ENCODE measurements at places on chromosomes 2 and 18.

- DNase-seq, result no peak
Measured at GRCh38 chr18:11862468-11863137, 11.4 kb downstream of the CHMP1B start.

GRCh38 chr2:233813236-233814055, 35.3 kb downstream of the MROH2A start:
- no peak for DNase-seq

GRCh38 chr18:2924920-2925319, 78.1 kb downstream of the EMILIN2 start:
- DNase-seq, result no peak

GRCh38 chr18:46360102-46360699, 256.0 kb downstream of the HAUS1 start:
- no peak for DNase-seq

DNA sequence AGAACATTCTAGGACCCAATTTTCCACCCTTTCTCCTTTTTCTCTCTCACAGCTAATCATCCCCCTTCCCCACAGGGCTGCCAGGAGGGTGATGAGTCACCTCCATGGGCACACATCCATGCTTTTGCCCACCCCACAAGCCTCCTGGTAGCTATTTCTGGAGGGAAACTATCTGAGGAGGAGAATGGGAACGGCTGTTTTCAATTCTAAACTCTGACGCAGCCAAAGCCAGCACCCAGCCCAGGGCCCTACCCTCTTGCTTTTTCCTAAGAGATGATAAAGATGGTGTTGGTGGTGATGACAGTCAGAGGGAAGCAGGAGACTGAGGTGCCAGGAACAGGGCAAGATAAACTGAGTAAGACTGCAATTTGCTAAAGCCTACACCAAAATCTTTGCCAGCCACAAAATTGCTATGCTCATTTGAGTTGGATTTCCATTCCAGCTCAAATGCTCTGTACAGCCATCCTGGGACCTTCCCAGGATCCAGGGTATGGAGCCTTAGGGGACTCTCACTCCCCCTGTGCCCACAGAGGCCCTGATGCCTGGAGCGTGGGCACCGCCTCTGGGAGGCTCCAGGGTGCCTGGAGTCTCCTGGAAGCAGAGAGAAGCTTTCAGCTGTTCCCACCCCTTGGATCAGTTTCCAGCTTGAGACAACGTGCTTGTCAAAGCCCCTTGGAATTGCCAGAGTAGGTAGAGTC, 62.0 kb upstream of the FZD7 start:
- no peak for DNase-seq

DNA sequence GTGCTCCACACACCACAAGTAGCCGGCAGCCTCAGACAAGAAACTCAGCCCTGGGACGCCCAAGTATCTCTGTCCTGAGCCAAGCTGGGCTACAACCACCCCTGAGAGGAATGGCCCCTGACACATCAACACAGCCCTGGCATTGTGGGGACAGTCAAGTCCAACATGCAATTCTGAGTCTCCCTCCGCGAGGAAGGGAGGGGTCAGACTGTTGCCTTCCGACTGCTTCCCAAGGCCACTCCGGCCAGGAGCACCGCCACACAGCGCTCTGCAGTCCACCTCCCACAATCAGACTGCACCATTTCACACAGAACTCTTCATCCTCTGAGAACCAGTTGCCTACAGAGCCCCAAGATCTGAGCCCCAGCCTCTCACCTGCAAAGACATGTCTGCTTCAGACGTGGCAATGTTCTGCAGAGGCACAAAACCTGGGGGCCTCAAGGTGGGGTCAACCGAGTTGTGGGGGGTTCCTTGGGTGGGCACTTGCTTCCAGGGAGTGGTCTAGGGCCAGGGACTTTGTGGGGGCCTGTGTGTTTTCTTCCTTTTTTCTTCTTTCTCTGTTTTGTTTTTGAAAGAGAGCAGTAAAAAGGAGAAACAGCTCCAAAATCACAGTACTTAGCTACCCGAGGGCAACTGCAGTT, 76.7 kb upstream of the SALL3 start:
- no peak for DNase-seq

DNA sequence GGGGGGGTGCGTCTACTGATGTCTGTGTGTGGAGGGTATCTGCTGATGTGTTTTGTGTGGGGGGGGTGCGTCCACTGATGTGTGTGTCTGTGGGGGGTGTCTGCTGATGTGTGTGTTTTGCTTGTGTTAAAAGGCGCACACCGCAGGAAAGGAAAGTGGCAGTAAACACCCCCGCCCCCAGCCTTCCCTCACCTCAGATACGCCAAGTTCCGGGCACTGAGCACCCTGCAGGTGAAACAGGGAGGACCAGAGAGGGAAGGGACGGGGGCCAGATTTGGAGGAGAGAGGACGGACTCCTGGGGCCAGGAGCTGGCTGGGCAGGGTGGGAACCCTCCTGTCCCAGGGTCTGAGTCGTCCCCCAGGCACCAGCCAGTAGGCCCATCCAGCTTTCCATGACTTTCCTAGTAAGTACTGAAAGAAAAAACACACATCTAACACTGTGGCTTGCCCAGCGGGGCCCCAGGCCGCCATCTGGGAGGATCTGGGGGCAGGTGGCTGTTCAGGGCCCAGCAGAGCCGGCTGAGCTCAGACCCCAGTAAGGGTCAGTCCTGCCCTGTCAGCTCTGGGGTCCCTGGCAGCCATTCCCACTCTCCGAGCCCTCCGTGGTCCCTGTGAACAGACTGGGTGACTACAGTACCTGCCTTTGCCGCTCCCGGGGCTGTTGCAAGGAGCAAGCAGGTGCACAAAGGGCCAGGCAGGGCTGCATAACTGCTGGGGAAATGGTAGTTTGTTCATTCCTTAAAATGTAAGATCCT, 126.9 kb downstream of the NFATC1 start:
- peak; percentile 88 for DNase-seq

GRCh38 chr18:41618147-41618546, 336.9 kb upstream of the PIK3C3 start:
- DNase-seq, result no peak
